ENCODE measurements at places on chromosomes 2 and 18.

- no peak for DNase-seq
Measured at GRCh38 chr2:156380117-156380645, 47.7 kb upstream of the NR4A2 start.

DNA sequence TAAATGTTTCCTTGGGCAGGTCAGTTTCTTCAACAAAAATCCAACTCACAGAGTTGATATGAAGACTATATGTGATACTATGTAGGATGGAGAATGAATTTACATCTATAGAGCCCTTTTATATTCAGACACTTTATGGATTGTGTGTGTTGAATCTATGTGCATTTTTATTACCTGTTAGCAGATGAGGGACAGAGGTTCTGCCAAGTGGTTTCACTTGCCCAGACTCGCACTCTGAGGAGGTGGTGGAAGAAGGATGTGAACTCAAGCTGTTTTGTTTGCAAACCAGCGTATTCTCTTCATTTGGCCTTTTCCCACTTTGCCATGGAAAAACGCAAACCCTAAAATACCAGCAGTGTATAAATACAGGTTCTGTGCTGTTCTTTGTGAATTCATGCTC, 237.6 kb downstream of the TDRD15 start:
- DNase-seq = no peak

GRCh38 chr2:134081238-134081938, 172.5 kb upstream of the MGAT5 start:
- DNase-seq = no peak

DNA sequence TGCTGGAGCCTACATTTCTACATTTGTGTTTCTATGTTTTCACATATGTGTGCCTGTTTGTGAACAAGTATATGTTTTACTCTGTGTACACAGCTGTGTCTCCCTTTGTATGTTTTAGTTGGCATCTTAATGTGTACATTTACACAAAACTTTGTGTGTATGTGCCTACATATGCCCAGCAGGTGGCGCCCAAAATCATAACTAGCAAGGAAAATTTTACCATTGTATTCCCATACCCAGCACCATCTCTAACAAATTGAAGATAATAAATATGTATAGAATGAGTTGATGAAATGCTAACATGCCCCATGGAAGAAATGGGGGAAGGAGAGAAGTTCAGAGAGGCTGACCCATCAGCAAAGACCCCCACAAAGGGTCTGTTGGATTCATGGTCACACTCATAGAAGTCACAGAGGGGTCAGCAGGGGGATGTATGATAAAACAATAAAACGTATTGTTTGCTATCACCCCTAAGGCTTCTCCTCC, 48.1 kb downstream of the PKDCC start:
- peak; percentile 71 for DNase-seq

DNA sequence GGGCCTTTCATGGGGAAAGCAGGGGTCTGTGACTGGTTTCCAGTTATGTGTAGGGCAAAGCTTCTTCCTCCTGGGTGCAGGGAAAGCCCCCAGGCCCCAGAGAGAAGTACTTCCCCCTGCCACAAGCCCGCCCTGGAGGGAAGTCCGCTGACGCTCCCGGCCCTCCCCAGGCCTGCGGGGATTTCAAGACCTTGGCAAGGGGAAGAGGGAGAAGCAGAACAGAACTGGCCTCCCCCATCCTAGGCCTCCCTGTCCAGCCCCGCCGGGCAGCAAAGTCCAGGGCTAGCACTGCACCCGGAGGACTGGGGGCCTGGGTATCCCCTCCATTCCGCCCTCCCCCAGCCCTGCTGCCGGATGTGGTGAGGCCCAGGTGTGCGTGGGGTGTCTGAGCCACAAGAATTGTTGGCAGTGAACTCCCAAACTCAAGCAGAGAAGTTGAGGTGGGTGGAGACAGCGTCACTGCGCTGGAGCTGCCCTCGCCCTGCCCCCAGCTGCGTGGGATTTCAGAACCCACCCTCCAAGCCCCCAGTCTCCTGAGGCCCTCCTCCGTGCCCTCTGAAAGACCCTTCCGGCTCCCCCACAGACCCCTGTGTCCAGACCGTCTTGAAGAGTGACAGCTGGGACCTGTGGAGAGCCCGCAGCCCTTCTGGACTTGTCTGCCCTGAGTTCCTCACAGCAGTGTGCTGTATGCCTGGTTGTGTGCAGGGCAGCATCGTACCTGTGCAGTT, 1.1 kb upstream of the DUSP2 start:
- no peak for DNase-seq

DNA sequence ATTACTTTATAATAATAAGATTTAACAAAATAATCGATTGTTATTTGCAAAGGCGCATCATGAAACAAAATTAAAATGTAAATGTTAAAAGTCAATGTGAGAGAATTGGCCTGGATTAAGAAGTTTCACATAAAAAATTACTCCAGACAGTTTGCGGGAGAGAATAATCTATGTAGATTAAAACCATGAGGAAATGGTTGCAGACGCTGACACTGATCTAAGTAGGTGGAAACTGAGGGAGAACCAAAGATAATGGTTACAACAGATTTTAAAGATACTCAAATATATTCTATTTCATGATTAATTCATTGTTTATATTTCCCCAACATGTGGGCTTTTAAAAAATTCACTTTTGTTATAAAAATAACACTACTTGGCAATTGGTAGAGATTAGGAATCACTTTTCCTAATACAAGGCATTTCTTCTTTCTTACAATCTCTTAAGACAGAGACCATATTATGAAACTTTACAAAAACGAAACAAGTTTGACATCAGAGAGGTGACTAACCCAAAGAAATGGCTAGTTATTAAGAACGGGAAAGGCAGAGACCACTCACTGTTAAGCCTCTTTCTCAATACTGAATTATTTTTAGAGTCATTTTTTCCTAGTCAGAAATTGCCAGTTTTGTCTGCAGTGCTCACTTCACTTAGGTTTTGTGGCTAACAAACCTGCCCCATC, 1.6 kb downstream of the KANSL1L start:
- peak; percentile 58 for DNase-seq

DNA sequence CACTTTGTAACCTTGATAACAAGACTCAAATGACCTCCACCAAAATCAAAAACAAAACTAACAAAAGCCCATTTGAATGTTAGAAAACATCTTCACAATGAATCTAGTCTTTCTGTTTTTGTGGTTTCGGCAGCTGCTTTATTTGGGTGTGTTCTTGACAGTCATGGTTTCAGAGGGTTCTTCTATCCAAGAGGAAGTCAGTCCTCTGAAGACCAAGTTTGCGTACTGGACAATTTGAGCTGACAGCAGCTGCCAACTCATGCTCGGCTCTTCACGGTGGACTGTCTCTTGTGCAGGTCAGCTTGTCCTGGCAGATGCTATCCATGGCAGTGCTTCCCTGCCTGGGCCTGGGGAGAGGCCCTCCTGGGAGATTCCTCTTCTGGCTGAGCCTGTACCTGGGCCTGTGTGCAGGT, 91.0 kb downstream of the TMEM17 start:
- no peak for DNase-seq

- no peak for DNase-seq
Measured at GRCh38 chr18:10562773-10563160, 36.9 kb downstream of the NAPG start.

DNA sequence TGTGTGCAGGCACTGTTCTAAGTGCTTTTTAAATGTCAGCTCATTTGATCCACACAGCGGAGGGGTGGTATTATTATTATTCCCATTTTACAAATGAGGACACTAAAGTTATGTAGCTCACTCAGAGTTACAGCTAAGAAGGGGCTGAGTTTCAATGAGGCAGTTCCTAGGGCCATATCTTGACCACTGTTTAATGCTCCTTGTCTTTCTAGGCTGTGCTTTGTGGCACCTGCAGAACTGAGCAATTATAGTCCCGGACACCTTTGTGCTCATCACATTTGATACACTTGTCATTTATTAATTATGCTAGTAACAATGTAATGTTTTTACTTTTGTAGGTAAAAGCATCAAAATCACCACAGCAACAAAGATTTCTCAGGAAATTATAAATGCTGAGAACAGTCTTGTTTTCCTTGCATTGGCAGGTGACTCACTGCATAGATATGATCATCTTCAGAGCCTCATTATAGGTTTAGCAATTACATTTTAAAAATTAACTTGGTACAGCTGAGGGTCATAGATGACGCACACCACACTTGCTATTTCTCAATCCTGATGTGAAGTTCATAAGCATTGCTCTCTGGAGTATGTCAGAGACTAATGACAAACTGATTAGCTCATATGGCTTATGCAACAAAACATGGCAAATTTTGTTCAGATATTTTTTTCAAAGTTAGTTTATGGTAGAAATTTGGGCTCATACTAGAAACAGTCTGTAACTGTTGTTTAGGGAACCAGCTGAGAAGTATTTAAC, 366.8 kb downstream of the TGIF1 start:
- peak; percentile 96 for DNase-seq

GRCh38 chr18:30376515-30376914, 666.0 kb downstream of the DSC3 start:
- DNase-seq = no peak

- no peak for DNase-seq
Measured at GRCh38 chr2:236501026-236501425, 68.6 kb upstream of the ACKR3 start.

DNA sequence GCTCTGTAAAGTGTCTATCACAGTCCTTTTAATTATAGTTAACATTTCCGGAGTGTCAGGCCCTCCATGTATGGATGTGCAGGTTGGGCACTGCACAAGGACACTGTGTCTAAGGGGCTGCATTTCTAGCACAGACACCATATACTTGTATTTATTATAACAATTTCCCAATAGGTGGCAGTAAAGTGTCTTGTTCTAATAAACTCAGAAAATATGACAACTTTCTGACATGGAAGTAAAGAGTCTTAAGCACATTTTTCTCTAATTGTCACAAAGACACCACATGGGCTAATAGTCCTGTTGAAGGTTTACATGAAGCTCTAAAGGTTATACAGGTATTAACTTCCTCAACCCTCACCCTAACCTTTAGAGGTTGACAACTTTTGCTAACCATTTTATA, 156.6 kb downstream of the DYSF start:
- DNase-seq = peak; percentile 27

DNA sequence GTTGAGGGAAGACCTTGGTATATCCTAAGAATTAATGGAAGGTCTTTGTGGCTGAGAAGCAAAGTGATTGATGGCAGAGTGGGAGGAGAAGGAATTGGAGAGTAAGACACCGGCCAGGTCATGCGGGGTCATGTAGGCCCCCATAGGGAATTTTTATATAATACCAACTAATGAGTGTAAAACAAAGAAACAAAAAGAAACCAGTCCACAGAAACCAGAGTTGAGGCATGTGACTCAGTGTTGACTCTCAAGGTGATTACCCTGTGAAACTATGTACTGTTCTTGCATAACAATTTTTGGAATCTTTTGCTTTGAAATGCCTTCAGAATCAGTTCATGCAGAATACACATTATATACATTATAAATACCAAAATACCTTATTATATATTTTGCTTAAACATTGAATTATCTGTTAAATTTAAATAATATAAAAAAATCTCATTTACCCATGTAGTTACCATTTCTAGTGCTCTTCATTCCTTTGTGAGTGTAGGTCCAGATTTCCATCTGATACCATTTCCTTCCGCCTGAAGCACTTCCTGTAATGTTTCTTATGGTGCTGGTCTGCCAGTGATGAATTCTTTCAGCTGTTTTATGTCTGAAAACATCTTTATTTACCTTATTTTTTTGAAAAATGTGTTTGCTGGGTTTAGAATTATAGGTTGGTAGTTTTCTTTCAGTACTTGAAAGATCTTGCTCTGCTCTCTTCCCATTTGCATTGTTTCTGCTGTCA, 8.6 kb downstream of the CLIP4 start:
- peak; percentile 87 for DNase-seq

DNA sequence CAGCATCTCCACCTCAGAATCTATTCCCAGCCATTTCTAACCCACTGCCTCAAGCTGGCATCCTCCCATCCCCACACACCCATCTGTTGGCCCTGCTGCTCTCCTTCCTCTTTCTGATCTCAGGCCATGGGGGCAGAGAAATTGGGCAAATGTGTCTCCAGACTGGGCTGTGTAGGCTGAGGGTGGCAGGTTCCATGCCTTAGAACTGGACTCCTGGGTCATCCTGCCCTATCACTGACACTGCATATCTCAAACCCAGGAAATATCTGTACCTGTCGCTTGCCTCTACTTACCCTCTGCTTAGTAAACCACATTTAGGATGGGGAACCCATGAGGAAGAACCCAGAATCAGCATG, 1.8 kb downstream of the WNT10A start:
- DNase-seq = no peak

- no peak for DNase-seq
Measured at GRCh38 chr18:77708826-77709506, 459.3 kb downstream of the GALR1 start.

DNA sequence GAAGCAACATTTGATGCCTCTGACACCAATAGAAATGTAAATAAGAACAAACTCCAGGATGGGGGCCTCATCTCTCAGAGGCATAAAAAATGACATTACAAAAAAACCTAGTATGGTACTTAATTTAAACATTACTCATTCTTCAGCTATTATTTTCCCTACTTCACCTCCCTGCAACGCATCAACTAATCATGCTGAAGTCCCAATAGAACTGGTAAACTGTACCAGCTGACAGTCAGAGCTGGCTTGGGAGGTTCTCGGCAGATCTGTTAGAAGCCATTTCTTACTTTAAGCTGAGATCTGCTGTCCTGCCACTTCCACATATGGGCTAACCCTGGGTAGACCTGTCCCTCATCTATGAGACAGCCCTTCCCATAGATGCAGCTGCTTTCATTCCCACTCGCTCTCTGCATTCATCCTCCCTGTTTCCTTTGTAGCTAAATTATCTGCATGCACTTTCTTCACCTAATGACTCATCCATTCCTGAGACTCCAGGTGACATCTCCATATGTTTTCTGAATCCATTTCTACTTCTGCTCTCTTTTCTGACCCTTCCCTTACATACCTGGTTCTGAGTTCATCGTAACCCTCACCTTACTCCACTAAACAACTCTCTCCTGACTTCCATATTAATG, 108.1 kb downstream of the AOX1 start:
- DNase-seq = no peak

DNA sequence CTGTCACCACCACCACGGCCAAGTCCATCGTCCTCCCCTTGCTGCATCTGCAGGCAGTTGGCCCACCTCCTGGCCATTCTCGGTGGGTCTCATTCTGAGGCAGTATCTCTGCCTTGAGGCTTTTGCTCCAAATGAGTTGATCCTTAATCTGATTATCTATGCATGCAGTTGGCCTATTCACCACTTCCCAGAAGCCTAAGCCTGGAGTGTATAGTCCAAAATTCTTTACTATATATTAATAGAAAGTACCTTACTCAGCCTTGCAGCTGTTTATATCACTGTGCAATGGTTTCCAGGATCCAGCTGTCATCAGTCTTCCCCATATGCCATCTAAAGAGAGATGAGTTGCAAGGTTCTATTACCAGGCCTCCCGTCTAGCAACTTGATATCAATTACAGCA, 292.4 kb downstream of the SS18 start:
- DNase-seq = no peak

- peak; percentile 69 for DNase-seq
Measured at GRCh38 chr2:188983427-188984064, 9.4 kb downstream of the COL3A1 start.
